ENCODE measurements at places on chromosomes 6 and 20.

DNA sequence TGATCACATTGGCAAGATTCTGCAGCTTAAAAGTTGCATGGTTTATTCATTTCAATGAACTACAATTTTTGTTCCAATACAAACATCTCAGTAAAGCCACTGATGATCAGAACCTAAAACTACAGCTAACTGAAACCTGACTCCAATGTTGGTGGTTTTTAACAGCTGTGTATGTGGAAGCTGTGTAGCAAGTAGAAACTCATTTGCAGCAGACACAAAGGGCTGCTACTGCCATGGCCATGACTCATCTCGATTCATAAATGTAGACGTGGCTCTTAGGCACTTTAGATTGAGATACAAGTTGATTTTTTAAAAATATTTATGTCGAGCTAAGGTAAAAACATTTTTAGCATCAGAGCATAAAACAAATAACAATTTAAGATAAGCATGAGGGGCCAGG is 19.5 kb upstream of the MAP3K4 start:
- no peak for DNase-seq

GRCh38 chr6:68651011-68651985 is 16.2 kb downstream of the ADGRB3 start:
- no peak for DNase-seq

DNA sequence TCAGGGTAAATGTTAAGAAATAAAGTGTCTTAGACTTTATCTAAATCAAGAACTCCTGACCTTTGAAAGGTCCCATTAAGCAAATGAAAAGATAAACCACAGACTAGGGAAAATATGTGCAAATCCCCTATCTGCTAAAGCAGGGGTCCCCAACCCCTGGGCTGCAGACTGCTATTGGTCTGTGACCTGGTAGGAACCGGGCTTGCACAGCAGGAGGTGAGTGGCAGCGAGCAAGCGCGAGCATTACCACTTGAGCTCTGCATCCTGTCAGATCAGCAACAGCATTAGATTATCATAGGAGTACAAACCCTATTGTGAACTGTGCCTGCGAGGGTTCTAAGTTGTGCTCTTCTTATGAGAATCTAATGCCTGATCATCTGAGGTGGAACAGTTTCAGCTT is 42.4 kb downstream of the LCA5 start:
- peak; percentile 13 for DNase-seq

- no peak for DNase-seq
These were observed 228.3 kb downstream of the ARHGAP18 start for GRCh38 chr6:129481706-129482105.

GRCh38 chr6:106631346-106631745 is 2.0 kb downstream of the QRSL1 start:
- no peak for DNase-seq

DNA sequence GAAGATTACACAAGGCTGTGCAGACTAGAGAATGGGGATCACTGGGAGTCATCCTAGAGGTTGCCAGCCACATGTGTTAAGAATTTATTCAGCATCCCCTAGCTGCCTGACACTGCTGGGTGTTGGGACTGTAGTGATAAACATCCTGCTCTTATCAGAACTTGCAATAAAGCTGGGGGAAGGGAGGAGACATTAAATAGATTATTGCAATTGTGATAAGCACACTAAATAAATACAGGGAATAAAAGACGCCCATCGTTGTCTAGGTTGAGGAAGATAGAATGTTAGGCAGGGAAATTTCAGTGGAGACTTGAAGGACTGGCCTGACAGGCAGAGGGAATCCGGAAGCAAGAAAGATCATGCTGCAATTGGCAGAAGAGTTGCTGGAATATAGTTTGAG is 33.2 kb upstream of the TRAM2 start:
- no peak for DNase-seq

- DNase-seq = no peak
These were observed 13.7 kb upstream of the CDC5L start for GRCh38 chr6:44373787-44374186.
